ENCODE measurements at places on chromosomes 13 and 19.
A peak's percentile ranks its signal among the peaks of the same experiment; 100 is the strongest.

GRCh38 chr13:100473087-100473486 lies 115.5 kb downstream of the GGACT start:
- no peak for DNase-seq

DNA sequence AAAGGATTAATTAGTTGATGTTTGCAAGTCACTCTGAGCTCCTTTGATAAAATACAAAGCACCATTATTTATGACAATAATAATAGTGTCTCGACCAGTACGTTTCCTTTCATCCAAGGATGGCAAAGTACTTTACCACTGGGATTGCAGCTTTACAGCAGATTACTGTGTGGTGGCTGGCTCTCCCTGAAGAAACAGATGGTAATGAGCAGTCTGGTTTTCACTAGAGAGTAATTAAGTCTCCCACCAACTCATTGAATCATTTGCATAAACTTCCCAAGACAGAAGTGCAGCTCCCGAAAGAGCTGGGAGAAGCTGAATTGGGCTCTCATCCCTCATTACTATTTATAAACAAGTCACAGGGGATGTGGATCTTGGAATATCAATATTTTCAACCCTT lies 48.7 kb downstream of the KLF5 start:
- DNase-seq = no peak

GRCh38 chr13:31377946-31378345 lies 178.2 kb downstream of the B3GLCT start:
- DNase-seq = no peak

- peak; percentile 65 for DNase-seq
Observed at GRCh38 chr19:13154241-13154778, 4.1 kb downstream of the IER2 start.

DNA sequence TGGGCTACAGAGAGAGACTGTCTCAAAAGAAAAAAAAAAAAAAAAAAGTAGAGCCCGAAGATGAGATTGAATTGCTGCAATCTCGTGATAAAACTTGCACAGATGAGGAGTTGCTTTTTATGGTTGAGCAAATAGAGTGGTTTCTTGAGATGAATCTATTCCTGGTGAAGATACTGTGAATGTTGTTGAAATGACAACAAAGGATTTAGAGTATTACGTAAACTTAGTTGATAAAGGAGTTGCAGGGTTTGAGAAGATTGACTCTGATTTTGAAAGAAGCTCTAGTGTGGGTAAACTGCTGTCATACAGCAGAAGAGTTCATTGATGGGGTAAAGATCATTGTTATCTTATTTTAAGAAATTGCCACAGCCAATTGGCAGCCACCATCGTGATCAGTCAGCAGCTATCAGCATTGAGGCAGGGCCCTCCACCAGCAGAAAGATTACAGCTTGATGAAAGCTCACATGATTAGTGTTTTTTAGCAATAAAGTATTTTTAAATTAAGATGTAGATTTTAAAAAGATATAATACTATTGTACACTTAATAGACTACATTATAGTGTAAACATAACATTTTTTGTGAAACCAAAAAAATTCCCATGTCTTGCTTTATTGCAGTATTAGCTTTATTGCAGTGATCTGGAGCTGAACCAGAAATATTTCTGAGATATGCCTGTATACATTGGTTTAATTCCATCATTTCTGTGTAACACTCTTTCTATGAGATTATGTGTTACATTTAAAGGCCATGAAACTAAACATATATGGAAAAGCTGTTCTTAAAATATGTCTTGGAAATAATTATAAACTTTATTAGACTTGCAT lies 43.1 kb downstream of the ZMYM2 start:
- no peak for DNase-seq

DNA sequence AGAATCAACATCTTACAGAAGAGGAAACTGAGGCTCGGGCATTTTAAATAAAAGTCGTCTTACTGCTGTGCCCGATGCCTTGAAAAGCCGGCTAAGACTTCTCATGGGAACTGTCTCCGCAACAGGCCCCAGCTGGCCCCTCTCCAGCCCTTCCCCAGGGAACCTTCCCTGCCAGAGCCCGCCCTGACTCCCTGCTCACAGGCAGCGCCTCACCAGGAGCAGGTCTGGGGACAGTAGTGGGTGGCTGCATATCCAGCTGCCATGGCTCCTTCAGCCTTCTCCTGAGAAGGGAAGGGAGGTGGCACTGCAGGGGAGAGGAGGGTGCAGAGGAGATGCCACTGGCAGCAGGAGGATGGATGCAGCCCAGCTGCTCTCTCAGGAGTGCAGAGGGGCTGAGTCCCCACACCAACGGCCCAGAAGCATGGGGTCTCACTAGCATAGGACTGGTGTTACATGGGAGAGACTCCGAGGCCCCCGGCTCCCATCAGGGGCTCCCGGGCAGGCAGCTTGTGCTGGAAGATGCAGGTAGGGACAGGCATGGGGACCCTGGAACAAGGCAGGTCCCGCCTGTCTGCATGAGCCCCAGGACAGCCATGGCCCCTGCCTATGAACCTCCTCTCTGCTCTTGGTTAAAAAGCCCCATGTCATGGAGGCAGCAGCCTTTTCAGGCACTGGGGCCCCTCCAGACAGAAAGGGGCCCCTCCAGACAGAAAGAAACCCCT lies 216.4 kb upstream of the SGCG start:
- no peak for DNase-seq

DNA sequence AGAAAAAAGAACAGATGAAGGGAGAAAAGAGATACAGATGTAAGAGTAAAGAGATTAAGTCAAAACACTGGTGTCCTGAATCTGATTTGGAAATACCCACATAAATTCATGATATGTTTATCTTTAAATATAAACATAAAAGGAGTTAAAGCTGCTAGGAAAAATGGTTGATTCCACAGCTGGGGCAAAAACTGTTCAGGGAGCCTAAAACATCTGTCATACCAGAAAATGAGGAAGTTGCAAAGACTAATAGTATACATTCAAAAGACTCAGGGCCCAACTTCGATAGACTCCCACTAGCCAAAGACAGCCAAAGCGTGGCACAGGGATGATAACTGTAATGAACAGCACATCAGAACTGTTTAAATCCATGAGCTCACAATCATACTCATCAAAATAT lies 62.0 kb downstream of the ABCC4 start:
- DNase-seq = no peak

- no peak for DNase-seq
Observed at GRCh38 chr13:101406791-101407190, 9.5 kb downstream of the NALCN start.

DNA sequence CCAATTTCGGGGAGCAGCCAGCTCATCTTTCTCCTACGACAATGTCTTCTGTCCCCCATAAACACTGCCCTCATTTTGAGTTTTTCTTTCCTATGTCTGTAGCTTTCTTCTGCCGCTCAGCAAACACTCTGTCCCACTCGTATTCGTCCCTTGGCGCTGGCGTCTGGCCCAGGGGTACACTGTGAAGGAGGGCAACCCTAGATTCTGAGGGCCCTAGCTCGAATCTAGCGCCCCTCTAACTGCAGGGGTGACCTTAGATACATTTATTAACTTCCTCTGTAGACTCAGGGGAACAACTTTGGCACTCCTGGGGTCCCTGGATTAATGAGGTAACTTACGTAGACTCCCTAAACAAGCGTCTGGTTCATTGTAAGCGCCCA lies 677 bp upstream of the LRCH1 start:
- DNase-seq = no peak
